Astrocyte of the spinal cord (primary cell): ENCODE measurements at places on chromosomes 1 and 21.
A peak's percentile ranks its signal among the peaks of the same experiment; 100 is the strongest.

- no peak for DNase-seq
These were observed 3.0 kb upstream of the NFIA start for GRCh38 chr1:61079296-61079897.

GRCh38 chr1:31639543-31639942, 5.1 kb downstream of the PEF1 start:
- no peak for DNase-seq

DNA sequence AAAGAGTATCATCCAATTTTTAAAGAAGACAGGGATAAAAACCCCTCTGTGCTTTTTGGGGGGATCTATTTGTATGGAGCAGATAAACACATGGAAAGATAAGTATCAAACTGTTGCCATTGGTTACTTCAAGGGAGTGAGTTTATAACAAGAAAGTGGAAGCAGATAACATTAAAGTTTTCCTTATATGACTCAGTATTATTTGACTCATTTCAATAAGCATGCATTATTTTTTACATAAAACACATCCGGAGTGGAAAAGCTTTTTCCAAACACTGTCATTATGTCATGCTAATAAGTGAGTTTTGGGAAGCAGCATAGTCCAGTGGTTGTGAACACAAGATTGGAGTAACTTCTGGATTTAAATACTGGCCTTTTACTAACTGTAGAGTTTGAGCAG, 452.2 kb downstream of the LTN1 start:
- peak; percentile 67 for DNase-seq

DNA sequence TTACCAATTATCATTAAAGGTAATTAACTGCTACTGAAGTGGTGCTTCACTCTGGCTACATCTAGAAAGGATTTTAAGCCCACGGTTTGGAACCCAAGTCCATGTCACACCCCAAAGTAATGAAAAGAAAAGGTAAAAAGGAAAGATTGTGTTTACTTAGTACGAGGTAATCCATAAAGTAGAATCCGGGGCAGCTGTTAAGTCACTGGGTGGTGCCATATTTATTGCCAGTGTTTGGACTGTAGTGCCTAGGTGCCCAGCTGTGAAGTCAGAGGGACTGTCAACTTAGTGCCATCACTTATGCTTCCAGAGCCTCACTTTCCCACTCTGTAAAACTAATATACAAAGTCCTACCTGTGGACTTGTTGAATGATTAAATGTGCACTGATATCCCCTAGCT, 52.2 kb upstream of the GRHL3 start:
- no peak for DNase-seq

GRCh38 chr1:88228114-88228513, 456.0 kb upstream of the PKN2 start:
- no peak for DNase-seq

- DNase-seq: no peak
These were observed 8.9 kb downstream of the LYST start for GRCh38 chr1:235857756-235858155.
